COLO829 (cell line): ENCODE measurements at places on chromosomes 4 and X.

GRCh38 chr4:182937268-182938204 is 20.4 kb upstream of the DCTD start:
- no peak for DNase-seq

DNA sequence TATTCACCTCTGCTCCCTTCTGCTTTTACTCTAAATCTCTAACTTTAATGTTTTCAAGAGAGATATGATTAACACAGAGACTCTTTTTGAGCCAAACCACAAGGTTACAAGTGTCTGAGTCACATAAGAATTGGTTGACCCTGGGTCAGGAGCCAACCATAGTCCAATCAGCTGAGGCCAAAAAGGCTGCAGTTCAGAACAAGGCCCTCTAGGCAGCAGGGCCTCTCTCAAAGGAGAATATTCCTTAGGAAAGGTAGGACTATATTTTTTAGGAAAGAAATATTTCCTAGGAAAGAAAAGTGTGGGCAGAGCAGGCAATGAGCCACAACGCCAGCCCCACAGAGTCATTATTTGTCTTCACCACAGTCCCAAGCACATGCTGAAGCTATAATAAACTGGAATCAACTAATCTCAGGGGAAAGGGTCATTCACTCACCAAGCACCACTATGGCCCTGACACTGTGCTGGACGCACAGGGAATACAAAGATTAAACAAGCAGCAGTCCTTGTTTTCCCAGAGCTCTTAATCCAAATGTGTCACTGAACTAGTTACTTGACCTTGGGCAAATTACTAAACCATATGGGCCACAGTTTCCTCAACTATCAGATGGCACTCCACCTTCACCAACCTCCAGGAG is 2.2 kb downstream of the ATP8A1 start:
- peak; percentile 39 for DNase-seq

- peak; percentile 28 for DNase-seq
These were observed 33.6 kb downstream of the CLCN4 start for GRCh38 chrX:10190367-10190766.

DNA sequence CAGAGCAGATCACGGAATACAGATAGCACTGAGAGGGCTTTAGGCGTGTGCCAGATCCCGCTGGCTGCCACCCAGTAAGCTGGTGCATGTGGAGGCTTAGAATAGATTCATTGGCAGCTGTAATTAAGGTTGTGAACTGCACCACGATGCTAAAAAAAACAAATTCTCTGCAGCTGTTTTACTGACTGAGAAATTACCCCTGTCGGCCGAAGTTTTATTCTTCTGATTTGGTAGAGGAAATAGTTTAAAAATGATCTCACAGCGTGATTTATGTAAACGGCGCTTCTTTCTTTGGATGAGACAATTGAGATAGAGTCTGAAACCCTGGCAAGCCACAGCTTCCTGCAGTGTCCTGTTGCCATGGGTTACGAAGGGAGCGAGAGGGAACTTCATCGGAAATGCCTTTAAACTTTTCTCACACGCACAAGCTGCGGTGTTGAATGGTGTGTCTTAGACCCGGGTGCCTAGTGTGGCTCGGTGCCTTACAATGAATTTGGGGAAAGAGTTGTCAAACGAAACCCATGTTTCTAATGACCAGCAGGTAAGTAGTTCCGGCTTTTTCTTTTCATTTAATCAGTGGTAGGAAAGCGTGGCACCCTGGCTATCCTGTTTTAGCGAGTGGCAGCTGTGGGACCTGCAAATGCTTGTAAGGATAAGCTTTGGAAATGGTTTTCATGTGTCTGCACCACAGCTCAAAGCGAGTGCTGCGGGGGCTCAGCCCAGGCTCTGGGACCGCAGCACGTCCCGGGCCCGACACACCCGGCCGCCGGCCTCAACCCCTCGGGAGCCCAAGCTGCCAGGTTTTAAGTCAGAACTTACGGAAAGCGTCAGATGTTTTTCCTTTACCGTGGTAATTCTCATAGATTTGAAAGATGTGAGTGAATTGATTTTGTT is 71.7 kb upstream of the HGFAC start:
- DNase-seq: no peak

- DNase-seq: no peak
These were observed 137.7 kb downstream of the C4orf33 start for GRCh38 chr4:129233691-129234090.

GRCh38 chr4:169417629-169418282 is 147.0 kb upstream of the SH3RF1 start:
- DNase-seq: no peak

GRCh38 chrX:13875572-13875971 is 58.7 kb upstream of the GPM6B start:
- no peak for DNase-seq

GRCh38 chr4:139030614-139031235 is 15.1 kb downstream of the NOCT start:
- DNase-seq: peak; percentile 85

- no peak for DNase-seq
These were observed 2189.1 kb upstream of the AGA start for GRCh38 chr4:179631321-179631720.

DNA sequence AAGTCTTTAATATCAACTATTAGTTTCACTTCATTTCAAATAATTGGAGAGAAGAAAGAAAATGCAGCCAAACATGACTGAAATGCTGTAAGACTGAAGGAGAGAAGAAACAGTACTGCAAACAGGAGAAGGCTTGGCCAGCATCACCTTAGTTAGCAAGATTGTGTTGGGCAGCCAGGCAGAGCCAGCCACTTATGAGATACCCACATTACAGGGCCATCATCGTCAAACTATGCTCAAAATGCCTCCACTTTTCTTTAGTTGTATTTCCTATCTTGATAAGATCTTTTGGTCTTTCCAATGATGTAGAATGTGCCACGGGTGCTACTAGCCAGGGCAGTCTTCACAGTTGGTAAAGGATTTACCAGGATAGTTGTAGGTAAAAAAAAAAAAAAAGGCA is 10.9 kb upstream of the IRF2 start:
- DNase-seq: no peak

GRCh38 chrX:506341-506740 is 119.6 kb upstream of the PPP2R3B start:
- DNase-seq: no peak

DNA sequence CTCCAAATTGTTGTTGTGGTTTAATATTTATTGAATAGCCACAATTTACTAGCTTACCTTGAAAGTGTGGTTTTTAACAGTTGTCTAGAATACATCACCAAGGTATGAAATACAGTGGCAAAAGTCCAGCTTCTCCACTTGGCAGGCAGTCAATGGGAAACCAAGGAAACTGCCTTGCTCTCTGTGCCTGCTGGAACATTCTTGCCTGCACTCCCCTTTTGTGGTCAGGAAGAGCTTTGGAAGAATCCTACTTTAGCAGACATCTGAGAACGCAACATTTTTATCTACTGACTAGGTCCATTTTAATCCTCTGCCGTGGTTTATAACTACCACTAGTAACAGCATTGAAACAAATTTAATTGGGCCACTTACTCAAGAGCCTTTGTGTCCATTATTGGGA is 64.5 kb downstream of the TENM3 start:
- DNase-seq: no peak

DNA sequence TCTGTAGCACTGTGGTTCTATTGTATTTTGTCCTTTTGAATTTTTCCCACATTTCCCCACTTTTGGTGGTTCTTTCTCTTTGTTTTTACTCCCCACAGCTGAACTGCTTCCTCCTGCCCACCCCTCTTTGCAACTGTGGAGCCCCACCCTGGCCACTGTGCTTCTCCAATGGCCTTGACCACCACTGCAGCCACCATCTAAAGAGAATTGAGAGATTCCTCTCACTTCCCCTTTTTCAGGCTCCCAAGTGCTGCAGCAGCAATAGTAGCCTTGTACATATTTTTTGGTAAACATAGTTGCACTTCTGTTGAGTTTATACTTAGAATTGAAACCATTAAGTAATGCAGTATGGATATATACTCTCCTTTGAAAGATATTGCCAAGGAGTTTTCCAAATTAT is 51.3 kb upstream of the FRMPD3 start:
- DNase-seq: no peak

- peak; percentile 31 for DNase-seq
These were observed 187.5 kb upstream of the TBC1D9 start for GRCh38 chr4:140943486-140944198.

GRCh38 chr4:176193126-176193525 is 2.3 kb downstream of the SPATA4 start:
- DNase-seq: no peak

GRCh38 chr4:183909801-183910200 is 4.7 kb downstream of the STOX2 start:
- DNase-seq: peak; percentile 28

DNA sequence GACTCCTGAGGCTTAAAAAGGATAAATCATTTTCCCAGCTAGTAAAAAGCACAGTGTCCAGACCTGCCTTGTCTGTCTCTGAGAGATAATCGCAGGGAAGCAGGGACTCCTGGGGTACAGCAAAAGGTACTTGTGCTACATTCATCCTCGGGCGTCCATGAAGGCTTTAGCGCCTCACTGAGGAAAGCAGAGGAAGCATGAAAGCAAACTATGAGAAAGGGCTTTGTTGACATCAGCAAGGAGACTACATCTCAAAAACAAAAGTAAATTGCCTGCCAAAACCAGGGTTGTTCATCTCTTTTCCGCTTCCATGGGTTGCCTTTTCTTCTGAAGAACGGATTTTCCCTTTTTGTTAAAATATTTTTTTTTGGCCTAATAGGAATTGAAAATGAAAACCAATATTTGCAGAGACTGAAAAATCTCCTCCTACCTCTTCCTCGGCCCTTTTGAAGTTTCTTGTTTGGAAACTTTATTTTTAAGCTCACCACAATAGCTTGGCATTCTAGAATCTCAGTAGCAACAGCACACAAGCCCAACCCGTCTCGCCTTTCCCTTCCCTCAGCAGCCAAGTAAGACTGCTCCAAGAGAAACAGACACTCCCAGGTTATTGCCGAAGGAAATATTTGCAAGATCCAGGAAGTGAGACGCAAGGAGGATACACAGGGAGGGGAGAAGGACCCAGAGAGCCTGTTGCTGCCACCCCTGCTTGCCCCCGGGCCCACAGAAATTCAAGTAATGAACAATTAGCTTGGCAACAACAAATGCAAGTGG is 148.3 kb upstream of the DGKK start:
- DNase-seq: no peak

DNA sequence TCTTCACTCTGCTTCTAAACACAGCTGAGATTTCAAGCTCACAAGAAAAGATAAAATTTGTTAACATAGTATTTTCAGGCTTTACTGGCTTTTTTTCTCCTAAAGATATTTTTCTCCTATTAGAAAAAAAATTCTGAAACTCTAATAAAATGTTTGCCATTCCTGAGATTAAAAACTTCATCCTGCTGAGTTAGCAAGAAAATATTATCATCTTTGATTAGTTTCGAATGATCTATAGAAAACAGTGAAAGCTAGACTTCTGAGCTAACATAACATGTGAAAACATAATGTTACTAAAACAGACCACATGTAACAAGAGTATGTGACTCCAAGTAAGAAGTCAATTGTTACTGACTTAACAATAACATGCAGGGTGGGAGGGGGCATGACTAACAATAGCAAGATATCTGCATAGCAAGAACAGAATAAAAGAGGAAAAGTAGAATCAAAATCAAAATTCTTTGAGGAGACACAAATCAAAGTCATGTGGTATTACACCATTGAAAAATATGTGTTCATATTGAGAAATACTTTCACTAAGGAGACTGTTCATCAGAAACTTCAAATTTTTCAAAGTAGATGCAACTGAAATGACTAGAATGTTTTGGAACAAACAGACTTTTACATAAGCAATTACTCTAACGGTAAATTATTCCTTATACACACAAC is 14.5 kb downstream of the TBCK start:
- DNase-seq: no peak

DNA sequence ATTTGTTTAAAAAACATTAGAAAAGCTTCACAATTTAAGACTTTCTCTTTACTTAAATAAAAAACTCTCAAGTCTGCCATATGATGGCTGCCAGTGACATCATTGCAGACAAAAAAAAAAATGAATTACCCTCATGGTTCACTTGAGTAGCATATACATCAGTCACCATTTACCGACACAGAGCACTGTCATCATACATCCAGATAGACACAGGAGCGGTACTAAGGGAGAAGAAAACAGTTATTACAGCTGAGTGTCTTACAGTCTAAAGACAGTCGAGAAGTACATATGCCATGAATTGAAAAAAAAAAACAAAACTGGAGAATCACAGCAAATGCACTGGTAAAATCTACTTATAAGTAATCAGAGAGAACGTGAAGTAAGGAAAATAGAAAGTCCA is 405.7 kb upstream of the GALNT7 start:
- DNase-seq: no peak

DNA sequence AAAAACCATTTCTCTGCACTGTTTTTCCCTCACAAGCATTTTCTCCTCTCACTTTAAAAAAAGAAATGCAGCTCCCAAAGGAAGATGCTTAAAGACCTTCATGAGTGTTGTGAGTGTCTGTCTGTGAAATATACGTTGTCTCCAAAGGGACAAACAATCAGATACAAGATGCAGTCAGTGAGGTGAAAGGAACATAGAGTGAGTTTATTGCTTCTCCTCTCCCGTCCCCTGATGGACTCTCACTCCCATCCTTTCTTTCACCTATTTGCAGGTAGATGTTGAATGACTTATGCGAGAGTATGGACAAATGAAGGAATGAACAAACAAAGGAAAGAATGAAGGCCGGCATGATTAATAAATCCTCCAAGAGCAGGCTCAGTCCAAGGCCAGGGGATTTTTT is 561.2 kb upstream of the DIPK2B start:
- no peak for DNase-seq

- no peak for DNase-seq
These were observed 12.2 kb upstream of the TMPRSS11B start for GRCh38 chr4:68257719-68258118.

- DNase-seq: no peak
These were observed 895 bp downstream of the SMIM14 start for GRCh38 chr4:39637586-39638353.

DNA sequence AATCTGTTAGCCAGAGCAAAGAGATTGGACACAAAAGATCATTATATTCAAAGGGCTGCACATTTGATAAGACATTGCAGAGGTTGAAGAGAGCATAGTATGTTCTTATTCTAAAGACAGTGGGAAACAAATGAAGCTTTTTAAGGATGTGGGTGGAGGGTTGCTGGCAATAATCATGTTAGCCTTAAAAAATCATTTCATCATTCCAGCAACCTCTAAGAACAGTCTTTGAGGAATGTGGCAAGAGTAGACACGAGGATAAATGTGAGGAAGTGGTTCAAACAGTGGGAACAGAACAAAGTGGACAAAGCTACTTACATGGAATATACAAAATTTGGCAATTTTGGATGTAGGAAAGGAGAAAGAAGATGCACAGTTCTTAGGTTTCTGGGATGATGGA is 167.3 kb upstream of the SPRY1 start:
- peak; percentile 39 for DNase-seq

GRCh38 chrX:10636337-10636736 is 16.0 kb upstream of the MID1 start:
- DNase-seq: peak; percentile 72
